ENCODE measurements at places on chromosomes 2 and 18.

DNA sequence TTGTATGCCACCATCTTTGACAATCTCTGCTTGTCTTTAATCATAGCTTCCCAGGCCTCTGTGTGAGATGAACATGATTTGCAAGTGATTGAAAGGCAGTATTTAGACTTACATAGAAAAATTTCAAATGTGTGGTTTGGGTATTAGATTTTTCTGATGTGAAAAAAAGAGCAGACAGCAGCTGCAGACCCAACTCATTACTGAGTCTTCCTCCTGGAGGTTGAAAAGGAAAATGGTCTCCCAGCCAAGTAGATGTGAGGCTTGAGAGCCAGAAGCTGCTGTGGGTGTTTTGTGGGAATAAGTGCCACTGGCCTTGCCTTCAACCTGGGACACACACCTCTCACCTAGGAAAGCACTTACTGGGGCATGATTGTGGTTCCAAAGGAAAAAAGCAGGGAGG lies 92.5 kb downstream of the KCTD18 start:
- no peak for DNase-seq

GRCh38 chr18:63342206-63342605 lies 22.6 kb upstream of the BCL2 start:
- DNase-seq: no peak

- no peak for DNase-seq
These were observed 85.1 kb downstream of the TMEM237 start for GRCh38 chr2:201558232-201558631.

- no peak for DNase-seq
These were observed 39.7 kb upstream of the NABP1 start for GRCh38 chr2:191638079-191638801.

GRCh38 chr2:86143307-86143706 lies 37.3 kb downstream of the PTCD3 start:
- DNase-seq: no peak

DNA sequence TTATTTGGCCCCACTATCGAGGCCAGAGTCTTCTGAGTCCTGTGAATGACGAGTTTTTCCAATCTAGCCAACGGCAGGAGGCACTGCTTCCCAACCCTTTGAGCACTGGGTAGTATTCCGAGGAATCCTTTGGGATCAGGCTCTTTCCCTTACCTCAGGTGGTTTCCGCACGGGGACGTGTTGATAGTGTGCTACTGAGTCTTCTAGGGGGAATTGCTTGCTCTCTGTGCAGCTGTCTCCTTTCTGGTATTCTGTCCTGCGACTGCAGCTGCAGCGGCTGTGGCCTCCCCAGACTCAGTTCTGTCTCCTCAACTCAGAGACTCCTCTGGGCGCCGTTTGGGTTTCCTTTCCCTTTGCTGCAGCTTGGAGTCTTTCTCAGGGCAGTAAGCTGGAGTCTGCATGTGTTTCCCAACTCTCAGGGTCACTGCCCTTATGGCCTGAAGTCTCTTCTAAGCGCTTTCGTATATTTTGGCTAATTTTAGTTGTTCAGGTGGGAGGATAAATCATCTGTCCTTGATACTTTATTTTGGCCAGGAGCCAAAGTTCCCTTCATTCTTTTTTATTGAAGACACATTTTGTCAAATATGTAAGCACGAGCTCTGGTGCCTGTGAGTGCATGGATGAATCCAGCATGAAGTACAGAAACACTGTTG lies 118.4 kb downstream of the MAP4K4 start:
- DNase-seq: no peak

DNA sequence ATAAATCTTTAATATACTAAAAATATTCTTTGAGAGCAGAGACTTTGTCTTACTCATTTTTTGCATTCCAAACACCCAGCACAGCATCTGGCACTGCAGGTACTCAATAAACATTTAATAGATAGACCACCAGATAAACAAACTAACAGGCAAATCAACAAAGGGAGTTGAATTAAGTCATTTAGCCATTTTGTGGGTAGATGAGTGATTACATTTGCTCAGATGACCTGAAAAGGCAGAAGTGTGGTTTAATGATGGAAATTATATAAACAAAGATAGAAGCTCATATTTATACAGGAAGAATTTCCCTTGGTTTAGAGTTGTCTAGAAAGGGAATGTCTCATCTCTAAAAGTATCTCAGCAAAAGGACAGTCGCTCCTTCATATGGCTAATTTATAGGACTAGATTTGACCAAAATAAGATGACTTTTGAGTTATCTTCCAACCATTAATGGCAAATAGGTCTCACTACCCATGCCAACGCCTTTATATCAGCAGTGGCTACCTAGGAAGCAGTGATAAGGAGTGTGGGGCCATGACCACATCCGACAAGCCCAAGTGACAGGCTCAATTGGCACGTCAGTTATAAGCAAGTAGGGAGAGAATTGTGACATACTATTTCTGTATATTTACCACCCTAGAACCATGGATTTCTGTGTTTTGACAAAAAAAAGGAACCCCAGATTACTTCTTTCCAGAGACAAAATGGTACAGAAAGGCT lies 173.5 kb downstream of the ATAD2B start:
- DNase-seq: no peak

- DNase-seq: no peak
These were observed 96.8 kb downstream of the UBE2E3 start for GRCh38 chr2:181077128-181077709.

GRCh38 chr2:19264852-19265251 lies 93.6 kb downstream of the OSR1 start:
- no peak for DNase-seq

GRCh38 chr2:161763153-161763552 lies 138.9 kb downstream of the SLC4A10 start:
- DNase-seq: no peak

DNA sequence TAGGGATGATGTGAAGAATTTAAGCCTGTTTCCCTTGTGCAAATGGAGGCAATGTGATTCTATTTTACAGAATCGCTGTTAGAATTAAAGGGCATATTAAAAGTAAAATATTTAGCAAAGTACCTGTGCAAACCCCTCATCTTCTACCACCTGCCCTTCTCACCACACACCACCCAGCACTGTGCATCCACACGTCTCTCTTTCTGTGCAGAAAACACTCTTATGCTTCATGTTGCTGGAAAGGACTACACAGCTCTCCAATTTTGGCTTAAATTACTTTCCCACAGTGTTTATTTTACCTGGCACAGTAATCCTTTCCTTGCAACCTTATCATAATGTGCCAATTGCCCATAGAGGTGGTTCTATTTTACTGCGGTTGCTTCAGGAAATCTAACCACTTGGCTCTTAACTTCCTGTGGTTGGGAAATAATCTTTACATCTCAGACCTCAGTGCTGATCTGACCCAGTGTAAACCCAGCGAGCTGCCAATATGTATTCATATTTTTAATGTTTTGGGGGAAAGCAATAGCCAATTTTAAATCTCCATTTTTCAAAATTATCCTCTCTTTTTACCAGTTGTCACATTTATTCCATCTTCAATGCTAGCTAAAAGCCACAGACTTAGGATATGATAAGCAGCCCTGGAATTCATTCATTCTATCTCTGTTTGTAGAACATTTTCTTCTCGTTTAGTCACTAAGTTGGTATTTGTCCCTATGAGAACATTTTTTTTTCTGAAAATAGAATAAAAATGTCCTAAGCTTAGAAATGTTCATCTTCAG lies 250.9 kb downstream of the DSEL start:
- DNase-seq: peak; percentile 67

Measured in skeletal muscle cell (primary cell).